ENCODE measurements at places on chromosomes 6 and 20. TPM values are rescaled to one million over a fixed set of nuclear protein-coding genes. Genes with fewer than 3 reads are reported as not detected.

The CALHM5 gene
- total RNA-seq, result 3.0 TPM

The B3GALT4 gene
- total RNA-seq, result 6.8 TPM

GRCh38 chr6:71375676-71376075 lies 87.1 kb downstream of the OGFRL1 start:
- H3K27ac ChIP-seq, result no peak overlapping the region
- no peak for DNase-seq
- H3K36me3 ChIP-seq, result peaks cover 3% of the 10 kb centered on the region
- H3K4me1 ChIP-seq, result peaks cover 17% of the 10 kb centered on the region
- no peak overlapping the region for H3K4me3 ChIP-seq
- H3K27me3 ChIP-seq, result no peaks in the 10 kb centered on the region

GRCh38 chr6:118542184-118542952 lies 5.7 kb upstream of the PLN start:
- no peak for DNase-seq
- peak overlapping the region; percentile 66 for H3K27ac ChIP-seq
- no peak overlapping the region for H3K4me3 ChIP-seq
- no peaks in the 10 kb centered on the region for H3K27me3 ChIP-seq
- H3K36me3 ChIP-seq, result no peaks in the 10 kb centered on the region

- H3K27ac ChIP-seq, result no peak overlapping the region
- H3K36me3 ChIP-seq, result no peaks in the 10 kb centered on the region
- peaks cover 5% of the 10 kb centered on the region for H3K4me1 ChIP-seq
Observed at GRCh38 chr20:2932498-2932897, 59.2 kb downstream of the PTPRA start.

DNA sequence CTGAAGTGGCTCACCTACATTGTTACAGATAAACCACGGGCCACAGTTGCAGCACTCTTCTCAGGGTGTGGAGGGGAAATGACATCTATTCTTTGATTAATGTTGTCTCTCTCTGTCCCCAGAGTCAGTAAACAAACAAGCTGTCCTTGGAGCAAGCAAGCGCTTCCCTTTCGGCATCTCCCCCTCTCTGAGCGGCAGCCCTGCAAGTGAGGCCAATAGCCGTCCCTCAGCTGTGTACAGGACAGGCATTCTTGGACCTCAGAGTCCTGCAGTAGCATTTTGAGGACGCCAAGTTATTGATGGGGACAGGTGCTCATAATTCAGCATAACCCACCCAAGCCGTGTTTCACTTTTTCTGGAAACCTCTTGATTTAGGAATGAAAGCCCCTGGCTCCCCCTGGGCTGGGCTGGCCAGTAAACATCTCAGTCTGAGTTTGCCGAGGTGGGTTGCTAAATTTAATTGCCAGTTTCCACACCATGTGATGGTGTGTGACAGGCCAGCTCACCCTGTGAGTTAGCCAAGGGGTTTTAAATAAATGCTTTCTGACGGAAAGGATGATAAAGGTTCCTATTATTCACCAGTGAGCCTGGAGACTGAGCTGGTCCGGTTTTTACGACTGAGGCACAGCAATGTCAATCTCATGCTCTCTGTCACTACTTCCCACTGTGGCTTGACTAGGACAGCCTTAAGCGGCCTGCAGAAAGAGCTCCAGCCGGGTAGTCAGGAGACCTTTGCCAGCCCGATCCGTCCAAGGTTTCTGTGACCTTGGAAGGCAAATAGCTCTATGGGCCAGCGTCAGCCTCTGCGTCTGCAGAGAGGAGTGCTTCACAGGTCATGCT lies 214.8 kb upstream of the RREB1 start:
- H3K4me1 ChIP-seq, result peaks cover 9% of the 10 kb centered on the region
- no peak overlapping the region for H3K4me3 ChIP-seq
- no peak for DNase-seq
- no peaks in the 10 kb centered on the region for H3K36me3 ChIP-seq
- H3K27me3 ChIP-seq, result no peaks in the 10 kb centered on the region

DNA sequence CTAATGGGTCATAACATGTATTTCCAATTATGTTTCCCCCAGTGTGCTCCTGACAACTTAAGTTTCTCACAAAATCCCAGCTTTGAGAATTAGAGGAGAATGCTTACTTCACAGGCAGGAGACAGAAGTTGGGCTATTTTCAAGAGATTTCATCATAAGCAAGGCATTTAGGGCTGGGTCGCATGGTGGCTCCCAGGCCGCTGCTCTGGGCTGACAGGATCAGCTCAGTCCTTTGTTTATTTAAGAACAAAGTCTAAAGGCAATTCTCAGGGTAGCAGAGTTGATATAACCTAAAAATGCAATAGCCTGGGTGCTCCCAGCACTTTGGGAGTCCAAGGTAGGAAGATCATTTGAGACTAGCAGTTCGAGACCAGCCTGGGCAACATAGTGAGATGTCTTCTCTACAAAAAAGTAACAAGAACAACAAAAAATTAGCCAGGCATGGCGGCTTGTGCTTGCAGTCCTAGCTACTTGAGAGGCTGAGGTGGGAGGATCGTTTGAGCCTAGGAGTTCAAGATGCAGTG lies 10.9 kb downstream of the FOXQ1 start:
- no peaks in the 10 kb centered on the region for H3K36me3 ChIP-seq
- H3K4me3 ChIP-seq, result no peak overlapping the region
- peak; percentile 72 for DNase-seq
- H3K27ac ChIP-seq, result no peak overlapping the region

DNA sequence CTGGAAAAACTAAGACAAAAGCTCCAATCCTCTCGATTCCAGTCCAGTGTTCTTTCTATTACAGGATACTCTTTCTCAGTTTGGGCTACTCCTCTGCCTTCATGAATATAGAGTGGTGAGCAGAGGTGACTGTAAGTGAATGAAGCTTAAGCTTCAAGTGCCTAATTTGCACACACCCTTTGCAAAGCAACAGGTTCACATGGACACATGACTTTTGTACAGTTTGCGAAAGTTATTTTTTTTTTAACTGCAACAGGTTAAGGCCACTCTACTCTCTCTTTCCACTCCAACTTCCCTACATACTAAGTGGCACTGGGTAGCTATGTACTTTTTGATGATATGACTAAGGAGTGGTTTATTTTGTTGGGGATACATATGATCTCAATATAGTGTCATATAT lies 19.4 kb upstream of the HEY2 start:
- no peak overlapping the region for H3K27ac ChIP-seq
- H3K4me1 ChIP-seq, result peaks cover 3% of the 10 kb centered on the region
- no peak overlapping the region for H3K4me3 ChIP-seq
- no peak for DNase-seq
